ENCODE measurements at places on chromosomes 4 and X.

- no peak for DNase-seq
Observed at GRCh38 chr4:144647095-144647561, 1.2 kb downstream of the HHIP start.

- no peak for DNase-seq
Observed at GRCh38 chr4:126358041-126358440, 1043.3 kb downstream of the FAT4 start.

- no peak for DNase-seq
Observed at GRCh38 chr4:188082796-188083195, 26.6 kb downstream of the TRIML2 start.

DNA sequence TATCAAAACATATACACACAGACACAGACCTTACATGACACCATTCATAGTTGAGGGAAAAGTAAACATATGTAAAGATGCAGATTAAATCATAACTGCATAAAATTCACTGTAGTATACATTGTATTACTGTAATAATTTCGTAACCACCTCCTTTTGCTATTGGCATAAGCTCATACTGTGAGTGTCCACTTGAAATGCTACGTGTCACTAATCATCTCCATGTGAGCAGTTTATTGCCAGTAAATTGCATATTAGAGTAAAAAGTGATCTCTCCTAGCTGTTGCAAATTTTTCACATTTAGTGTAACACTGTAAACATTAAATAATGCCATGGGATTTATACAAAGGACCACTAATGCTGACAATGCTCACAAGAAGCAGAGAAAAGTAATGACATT lies 256.7 kb upstream of the GNPDA2 start:
- no peak for DNase-seq

- no peak for DNase-seq
Observed at GRCh38 chrX:122187069-122187713, 996.9 kb upstream of the GRIA3 start.

- DNase-seq, result no peak
Observed at GRCh38 chrX:54427837-54428424, 12.3 kb upstream of the TSR2 start.

GRCh38 chr4:173834151-173834550 lies 304.1 kb upstream of the HAND2 start:
- peak; percentile 15 for DNase-seq

GRCh38 chr4:113756005-113756410 lies 5.5 kb downstream of the CAMK2D start:
- peak; percentile 72 for DNase-seq

DNA sequence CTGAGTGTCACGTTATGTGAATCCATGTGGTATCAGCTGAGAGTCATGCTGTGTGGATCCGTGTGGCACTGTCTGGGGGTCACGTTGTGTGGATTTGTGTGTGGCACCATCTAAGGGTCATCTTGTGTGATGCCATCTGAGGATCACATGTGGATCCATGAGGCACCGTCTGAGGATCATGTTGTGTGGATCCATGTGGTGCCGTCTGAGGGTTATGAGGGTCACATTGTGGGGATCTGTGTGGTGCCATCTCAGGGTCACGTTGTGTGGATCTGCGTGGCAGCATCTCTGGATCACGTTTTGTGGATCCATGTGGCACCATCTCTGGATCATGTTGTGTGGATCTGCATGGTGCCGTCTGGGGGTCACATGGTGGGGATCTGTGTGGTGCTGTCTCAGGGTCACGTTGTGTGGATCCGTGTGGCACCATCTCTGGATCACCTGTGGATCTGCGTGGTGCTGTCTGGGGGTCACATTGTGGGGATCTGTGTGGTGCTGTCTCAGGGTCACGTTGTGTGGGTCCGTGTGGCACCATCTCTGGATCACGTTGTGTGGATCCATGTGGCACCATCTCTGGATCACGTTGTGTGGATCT lies 6.9 kb downstream of the PDE6B start:
- DNase-seq, result no peak

GRCh38 chrX:65811558-65812228 lies 144.2 kb downstream of the MSN start:
- DNase-seq, result no peak

GRCh38 chr4:128528793-128529553 lies 241.4 kb upstream of the PGRMC2 start:
- peak; percentile 100 for DNase-seq

GRCh38 chrX:81304563-81304962 lies 102.7 kb downstream of the SH3BGRL start:
- no peak for DNase-seq

GRCh38 chr4:41573502-41574001 lies 35.6 kb downstream of the LIMCH1 start:
- DNase-seq, result peak; percentile 49

DNA sequence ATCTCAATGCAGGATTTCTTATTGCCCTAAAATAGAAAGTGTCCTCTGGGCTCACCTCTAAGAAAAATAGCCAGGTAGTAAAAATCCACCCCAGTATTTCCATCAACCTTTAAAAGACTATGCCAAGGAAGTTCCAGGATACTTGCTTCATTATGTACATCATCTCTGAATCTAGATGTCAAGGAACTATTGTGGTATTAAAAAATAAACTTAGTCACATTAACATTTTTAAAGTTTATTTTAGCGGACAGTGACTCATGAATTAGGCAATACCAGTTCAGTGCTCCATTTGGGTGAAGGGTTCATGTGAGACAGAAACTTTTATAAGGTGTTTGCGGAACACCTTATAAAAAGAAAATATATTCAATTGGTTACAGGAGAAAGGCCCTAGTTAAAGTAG lies 209.2 kb downstream of the ADAM29 start:
- DNase-seq, result peak; percentile 89

- no peak for DNase-seq
Observed at GRCh38 chrX:118675966-118676349, 51.4 kb upstream of the IL13RA1 start.

DNA sequence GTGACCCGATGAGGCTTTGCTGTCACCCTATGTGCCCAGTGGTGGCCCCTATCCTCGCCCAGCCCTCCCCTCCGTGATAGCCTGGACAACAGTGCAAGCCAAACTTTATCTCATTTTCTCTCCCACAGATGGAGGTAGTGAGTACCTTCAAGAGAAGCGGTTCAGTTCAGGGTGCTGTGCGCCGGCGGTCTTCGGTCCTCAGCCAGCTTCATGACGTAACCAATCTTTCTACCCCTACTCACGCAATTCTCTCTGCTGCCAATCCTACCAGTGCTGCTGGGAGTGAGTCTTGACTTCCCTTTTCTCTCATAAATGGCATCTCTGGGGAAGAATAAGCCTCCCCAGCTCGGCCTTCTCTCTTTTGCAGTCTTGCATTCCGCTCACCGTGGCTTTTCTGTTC lies 29.5 kb downstream of the CCNQ start:
- DNase-seq, result no peak

DNA sequence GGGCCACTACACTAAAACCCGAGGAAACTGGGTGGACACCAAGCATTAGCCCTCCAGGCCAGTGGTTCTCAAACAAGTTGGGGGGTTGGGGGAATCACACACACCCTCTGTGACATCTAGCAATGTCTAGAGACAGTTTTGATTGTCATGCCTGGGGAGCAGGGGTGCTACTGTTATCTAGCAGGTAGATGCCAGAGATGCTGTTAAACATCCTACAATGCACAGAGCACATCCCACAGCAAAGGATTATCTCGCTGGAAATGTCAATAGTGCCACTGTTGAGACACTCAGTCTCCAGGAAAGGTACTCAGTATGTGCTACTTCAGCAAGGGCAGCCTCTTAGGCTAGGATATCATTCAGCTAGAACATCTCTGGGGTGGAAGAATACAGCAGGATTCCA lies 1.3 kb downstream of the SMC1A start:
- no peak for DNase-seq

DNA sequence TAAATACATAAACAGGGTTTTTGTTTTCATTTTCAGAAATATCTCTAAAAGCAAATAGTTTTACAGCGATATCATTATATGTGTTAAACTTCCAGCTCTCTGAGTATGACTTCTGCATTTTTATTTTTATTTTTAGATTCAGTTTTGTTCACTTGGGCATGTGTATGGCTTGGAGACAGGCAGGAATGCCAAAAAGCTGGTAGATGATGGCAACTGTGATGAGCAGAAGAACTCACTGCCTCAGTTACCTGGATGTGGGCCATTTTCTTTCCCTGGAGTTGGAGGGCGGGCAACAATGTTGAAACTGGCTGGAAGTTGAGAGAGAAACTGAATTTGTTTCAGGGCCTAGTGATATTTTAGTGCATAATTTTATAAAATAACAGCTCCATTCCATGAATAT lies 266.4 kb downstream of the ARHGAP24 start:
- DNase-seq, result no peak

DNA sequence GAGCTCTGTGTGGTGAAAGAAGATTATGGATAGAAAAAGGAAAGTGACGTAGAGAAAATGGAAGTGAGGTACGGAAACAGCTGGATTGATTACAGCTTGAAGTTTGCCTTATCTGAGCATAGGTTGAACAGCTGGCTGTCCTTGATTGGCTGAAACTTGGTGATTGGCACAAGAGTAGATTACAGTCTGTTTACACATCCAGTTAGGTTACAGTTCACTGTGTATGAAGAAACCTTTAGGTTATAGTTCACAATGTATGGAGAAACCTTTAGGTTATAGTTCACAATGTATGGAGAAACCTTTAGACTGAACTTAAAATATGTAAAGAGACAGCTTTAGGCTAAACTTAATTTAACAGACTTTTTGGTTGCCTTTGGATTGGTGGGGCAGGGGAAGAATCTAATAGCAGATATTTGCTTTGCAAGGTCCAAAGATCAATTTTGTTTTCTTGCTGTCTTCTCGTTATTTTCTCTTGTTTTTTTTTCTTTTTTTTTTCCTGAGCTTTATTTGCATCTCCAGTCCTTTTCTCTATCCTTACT lies 15.6 kb upstream of the ART3 start:
- DNase-seq, result no peak

- no peak for DNase-seq
Observed at GRCh38 chr4:182807346-182807745, 109.8 kb downstream of the DCTD start.

- DNase-seq, result peak; percentile 12
Observed at GRCh38 chrX:7110821-7111276, 36.7 kb upstream of the STS start.

- DNase-seq, result no peak
Observed at GRCh38 chrX:9578083-9578779, 113.4 kb downstream of the TBL1X start.

GRCh38 chrX:39736216-39737211 lies 361.2 kb downstream of the BCOR start:
- DNase-seq, result peak; percentile 70

GRCh38 chr4:82900066-82900410 lies 497 bp upstream of the THAP9 start:
- DNase-seq, result no peak

DNA sequence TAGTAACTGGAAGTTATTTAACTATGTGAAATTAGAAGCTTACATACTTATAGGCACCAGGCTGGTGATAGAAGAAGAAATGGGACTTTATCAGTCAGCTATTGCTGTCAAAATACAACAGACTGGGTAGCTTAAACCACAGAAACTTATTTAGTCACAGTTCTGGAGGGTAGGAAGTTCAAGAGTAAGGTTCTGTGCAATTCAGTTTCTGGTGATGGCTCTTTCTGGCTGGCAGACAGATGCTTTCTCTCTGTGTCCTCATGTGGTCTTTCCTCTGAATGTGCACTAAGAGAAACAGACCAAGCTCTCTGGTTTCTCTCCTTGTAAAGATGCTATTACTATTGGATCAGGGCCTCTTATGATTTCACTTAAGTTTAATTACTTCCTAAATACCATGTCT lies 92.1 kb upstream of the ANKRD50 start:
- no peak for DNase-seq

DNA sequence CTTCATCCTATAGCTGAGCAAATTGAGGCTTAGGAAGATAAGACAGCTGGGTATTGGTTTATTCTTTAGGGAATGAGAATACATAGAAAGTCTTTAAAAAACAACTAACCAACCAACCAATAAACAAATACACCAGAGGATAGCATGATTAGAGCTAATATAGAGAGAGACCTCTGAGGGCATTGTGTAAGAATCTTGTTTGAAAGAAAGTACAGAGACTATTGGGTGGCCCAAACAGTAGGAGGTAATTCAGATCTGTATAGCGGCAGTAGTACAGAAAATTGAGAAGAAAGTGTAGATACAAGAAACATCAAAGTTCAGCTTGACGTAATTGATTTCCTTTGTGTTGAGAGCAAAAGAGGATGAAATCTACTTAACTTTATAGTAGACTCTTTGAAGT lies 1951.0 kb upstream of the ADGRL3 start:
- DNase-seq, result no peak

DNA sequence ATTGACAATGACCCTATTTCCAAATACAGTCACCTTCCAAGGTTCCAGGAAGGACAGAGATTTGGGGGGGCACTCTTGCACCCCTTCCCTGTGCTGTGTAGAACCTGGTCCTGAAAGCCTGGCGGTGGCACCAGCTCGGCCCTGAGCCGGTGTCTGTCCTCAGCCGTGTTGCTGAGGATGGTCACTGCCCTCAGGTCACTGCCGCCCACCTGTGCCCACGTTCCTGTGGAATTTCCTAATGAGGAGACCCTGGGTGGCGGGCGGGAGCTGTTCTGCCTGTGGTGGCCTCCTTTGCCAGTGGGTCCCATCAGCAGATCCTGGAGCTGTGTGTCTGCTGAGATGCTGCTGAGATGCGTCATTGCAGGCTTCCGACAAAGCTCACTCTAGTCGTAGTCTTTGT lies 32.9 kb downstream of the NELFA start:
- no peak for DNase-seq

DNA sequence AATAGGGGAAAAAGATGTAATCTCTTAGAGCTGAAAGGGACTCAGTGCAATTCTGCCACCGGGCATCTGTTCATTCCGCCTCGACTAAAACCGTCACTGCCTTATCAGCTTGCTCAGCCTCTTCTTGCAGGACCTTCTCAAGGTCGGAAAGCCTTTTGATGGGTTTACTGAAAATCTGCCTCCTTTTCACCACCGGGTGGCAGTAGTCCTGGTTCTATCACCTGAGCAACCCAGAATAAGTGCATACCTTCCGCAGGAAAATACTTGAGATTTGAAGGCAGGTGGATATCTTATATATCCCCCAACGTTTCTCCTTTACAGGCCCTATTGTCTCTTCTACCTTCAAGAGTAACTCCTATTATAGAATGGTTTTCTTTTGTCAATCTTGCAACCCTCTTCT lies 103.4 kb upstream of the PAK3 start:
- peak; percentile 25 for DNase-seq

DNA sequence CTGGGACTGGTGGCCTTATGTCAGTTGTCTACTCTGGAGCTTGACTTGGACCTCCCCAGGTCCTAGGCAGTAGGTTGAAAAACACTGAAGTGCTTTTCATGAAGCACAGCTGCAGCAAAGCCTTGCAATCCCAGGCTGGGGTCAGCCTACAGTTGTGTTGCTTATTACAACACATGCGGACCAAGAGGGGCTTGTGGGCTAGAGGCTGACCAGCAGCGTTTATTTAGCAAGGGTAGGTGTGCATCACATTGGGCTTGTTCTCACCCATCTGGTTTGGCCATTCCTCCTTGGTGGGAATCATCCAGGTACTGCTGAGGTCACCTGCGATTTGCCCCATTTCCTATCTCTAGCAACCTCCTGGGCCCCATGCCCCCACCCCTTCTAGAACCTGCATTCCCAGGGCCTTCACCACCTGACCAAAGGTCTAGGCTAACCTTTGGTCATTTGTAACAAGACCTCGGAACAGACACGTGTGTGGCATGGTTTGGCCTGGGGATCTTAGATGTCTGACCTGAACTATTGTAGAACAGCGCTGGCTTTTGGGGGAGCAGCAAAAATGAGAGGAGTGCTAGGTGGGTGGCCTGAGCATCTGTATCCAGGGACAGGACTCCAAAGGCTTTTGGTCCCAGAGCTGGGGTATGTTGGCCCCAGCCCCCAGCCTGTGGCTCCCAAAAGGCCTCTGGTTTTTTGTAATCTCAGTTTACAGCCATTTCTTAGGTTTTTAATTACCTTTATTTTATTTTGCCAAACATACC lies 3.0 kb downstream of the RPL10 start:
- no peak for DNase-seq
